ENCODE measurements at places on chromosomes 4 and X.
A peak's percentile ranks its signal among the peaks of the same experiment; 100 is the strongest.

- DNase-seq: no peak
These were observed 1.4 kb downstream of the L1CAM start for GRCh38 chrX:153884590-153884989.

DNA sequence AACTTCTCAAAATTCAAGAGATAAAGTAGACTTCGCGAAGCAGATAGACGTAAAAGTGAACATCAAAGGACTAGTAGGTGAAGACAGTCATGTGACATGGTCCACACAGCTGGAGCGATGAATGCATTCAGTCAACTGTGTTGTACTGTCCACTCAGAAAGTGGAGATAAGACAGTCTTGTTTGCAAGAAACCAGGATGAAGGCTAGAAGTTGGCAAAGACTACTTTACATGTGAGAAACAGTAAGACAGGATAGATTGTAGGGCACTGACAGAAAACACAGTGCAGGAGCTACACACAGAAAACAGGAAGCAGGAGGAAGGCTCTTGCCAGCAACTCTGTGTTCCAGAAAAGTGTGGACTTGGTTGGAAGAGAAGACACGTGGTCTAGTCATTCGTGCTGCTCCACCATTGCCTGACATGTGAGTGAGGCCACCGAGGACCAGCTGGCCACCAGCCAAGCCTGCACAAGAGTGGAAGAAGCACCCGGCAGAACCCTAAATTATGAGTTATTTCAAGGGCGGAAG, 78.9 kb downstream of the FAT1 start:
- DNase-seq: no peak

DNA sequence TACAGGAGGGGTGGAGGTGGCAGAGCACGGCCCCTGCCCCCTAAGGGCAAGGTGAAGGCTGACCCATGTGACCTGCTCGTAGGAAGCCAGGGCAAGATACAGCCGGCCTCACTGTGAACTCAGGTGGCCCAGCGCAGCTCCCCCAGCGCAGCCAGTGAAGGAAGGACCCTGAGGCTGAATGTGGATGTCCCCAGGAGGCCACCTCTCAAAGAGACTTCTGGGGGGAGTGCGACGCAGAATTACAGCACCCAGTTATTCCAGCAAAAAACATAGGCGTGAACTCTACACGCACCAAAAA, 52.6 kb downstream of the ZFYVE28 start:
- DNase-seq: no peak

DNA sequence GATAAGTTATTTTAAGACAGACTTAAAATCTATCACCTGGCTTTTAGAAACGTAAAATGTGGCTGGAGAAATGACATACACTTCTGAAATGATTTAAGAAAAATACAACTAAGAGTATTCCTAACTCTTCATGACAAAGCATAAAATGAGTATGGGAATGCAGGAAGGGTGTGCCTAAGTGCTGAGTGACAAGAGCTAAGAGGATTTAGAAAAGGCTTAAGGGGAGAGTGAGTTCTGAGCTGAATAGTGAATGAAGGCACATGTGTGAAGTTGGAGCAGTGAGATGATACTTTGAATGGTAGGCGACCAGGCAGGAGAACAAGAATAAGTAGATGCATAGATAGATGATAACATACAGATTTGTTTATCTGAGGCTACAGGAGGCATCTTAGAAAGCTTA, 458.3 kb upstream of the TENM3 start:
- DNase-seq: no peak

GRCh38 chrX:103405009-103405333, 28.6 kb downstream of the BEX3 start:
- DNase-seq: no peak

- DNase-seq: no peak
These were observed 7.4 kb upstream of the UBA1 start for GRCh38 chrX:47186096-47186740.

DNA sequence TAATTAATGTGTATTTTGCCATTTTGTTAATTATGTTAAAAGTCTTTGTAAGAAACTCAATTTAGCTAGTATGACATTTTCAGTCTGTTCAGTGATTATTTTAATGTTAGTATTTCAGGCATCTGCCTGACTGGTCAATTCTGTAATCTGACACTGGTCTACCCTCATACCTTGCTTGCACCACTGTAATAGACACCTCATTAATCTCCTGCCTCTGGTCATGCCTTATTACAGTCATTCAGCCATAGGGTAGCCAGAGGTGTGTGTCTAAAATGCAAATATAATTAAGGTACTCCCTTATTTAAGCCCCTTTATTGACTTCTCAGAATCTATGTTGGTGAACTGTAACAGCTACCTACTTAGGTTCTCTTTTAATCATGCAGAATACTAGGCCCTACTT, 861.1 kb upstream of the IGFBP7 start:
- DNase-seq: no peak

- peak; percentile 18 for DNase-seq
These were observed 103.6 kb downstream of the GNL3L start for GRCh38 chrX:54633641-54634040.

DNA sequence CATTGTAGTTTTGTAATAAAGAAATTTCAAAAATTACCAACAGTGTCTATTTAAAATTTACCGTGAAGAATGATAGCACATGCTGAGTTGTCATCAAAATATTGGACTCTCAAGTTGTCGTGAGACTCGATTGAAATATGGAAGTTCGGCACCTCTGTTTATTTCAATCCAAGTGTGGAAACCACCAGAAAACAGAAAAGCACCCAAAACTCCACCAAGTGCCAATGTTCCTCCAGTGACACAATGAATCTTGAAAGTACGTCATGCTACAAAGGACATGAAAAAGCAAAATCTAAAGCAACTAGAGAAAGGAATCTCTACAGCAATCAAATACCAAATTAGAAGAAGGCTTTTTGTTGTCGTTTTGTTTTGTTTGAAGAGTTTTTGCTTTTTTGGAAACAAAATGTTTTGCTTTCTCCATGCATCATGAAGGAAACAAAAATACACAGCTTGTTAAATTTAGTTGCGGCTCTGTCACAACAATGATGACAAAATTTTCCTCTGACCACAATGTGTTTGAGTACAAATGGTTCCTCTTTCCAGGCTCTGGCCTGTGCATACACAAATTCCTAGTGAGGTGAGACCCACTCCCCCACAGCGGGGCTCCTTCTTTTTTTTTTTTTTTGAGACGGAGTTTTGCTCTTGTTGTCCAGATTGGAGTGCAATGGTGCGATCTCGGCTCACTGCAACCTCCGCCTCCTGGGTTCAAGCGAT, 9.6 kb upstream of the IL13RA1 start:
- no peak for DNase-seq

DNA sequence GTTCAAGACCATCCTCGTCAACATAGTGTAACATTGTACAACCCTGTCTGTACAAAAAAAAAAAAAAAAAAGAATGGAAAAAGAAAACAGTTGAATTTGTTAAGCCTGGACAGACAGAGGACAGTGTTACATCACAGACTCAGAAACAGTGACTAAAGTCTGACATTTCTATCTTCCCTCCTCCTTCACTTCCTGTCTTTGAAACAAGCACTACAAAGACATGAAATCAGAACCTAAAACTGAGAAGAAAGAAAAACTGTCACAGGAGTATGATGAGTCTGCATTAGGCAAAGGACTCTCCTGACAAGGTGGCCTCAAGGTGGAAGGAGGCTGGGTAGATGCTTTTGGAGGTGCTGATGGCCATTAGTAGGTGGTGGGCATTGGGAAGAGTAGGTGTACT, 126.7 kb downstream of the RBM47 start:
- no peak for DNase-seq

- no peak for DNase-seq
These were observed 32.7 kb upstream of the LIMCH1 start for GRCh38 chr4:41505161-41505661.

DNA sequence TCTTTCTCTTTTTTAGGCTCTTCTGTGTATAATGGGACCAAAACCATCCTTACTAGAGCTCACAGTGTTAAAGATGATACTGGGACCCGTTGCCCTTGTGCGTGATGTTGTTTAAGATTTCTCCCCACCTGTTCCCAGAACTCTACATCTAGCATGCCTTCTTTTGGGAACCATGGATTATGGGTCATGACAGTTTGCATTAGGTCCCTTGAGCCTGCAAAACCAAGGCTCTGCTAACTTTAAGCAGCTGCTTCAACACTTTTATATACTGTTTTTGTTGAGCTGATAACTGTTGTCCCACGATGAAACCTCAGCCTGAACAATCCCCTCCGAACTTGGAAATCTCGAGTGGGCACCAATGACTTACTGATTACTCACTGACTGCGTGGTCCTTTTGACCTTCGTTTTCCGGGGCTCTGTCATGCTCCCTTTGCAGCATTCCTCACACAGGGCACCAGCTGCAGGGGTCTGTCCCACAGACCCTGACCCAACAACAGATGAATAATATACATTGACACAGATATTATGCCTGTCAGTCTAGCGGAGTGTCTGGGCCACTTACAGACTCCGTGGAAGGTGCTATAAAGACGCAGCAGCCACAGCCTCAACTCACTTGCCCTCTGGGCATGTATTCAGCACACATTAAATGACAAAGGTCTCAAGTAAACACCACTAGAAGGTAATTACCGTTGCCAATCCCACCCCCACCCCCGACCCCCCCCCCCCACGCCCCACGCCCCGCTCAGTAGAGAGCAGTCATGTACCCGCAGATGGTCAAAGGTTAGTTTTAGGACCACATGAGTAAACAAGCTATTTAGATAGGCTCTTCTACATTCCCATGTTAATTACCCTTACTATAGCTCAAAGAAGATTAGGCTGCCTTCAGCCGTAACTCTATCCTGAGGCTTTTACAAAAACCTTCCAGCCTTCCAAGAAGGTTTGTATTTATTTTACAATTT, 162.0 kb upstream of the WDFY3 start:
- no peak for DNase-seq

GRCh38 chr4:148173397-148174017, 268.7 kb downstream of the NR3C2 start:
- no peak for DNase-seq

GRCh38 chr4:87524456-87524855, 4.7 kb downstream of the SPARCL1 start:
- DNase-seq: no peak

DNA sequence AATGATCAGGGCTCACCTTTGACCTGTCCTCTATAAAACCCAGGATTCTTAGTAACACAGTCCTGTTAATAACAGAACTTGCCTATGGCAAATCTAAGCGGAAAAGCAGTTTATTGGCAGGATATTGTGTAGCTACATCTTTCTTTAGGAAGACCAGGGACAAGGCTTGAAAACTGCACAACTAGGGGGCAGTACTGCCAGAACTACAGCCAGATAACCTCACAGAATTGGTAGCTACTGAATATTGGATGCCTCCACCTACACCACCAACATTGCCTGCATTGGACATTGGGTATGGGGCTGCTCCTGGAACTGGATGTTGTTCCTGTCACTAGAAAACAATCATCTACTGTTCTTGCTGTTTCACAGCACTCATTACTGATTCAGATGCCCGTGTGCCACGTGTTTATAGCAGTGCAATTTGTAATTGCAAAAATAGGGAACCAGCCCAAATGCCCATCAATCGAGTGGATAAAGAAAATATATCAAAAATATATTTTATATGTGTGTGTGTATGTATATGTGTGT, 47.4 kb downstream of the REPS2 start:
- no peak for DNase-seq

GRCh38 chrX:39309018-39309635, 507.9 kb downstream of the MID1IP1 start:
- no peak for DNase-seq

DNA sequence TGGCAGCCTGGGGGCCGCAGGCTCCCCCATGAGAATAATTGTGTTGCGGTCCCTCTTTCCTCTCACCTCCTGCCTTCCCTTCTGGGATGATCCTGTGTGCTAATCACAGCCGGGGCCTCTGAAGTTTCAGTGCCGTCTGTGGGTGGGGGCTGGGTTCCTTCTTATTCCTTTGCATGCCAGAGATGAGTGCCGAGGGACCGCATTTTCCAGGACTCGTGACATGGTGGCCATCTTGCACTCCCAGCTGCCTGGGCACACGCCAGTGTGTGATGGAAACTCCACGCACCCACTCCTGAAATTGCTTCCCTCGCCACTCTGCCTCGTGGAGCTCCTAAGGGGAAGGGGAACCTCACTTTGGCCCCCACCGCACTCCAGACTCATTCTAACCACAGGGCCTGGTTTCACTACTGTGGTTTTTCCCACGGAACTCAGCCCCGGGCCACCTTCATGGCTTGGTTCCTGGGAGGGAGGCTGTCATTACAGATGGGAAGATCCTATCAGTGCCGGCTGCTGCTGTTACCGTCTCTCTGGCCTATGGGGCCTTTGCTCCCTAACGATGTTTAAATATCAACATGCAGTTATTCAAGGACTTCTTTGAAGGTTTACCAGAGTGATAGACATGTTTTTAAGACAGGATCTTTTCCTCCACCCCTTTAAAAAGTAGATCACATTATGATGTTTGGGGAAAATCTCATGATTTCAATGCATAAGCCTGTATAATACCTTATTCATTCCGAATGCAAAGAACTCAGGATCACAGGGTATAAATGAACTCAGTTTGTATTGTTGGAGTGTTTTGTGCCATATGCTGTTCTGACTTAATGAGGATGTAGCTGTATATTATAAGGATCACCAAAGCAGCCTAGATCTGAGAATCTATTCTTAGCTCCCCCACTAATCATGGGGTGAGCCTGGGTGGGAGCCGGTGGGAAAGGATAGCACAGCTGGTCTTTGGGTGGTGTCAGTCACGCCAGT, 89.6 kb downstream of the SORCS2 start:
- DNase-seq: no peak

- DNase-seq: no peak
These were observed 147.8 kb downstream of the ARHGAP10 start for GRCh38 chr4:147879676-147880075.

GRCh38 chr4:4519297-4519894, 22.5 kb downstream of the STX18 start:
- DNase-seq: no peak

DNA sequence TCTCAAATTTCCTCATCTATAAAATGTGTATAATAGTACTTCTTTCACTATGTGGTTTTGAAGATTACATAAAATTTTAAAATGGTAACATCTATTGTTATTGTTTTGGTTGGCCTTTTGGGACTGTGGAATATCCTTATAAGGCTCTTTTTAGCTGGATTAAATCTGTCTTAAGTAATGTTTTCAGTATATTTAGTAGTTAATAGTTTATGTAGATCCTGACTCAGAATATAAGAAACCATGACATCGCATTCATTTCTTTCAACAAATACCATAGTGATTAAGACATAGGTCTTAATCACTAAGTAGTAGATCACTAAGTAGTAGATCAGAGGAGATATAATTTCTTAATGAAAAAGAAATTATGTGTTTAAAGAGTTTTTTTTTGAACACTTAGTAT, 48.5 kb downstream of the MRPL1 start:
- DNase-seq: no peak

Measured in right hindlimb (tissue), 1 donor.